Esophagus mucosa (tissue), 1 donor: ENCODE measurements at places on chromosomes 1 and 21.

DNA sequence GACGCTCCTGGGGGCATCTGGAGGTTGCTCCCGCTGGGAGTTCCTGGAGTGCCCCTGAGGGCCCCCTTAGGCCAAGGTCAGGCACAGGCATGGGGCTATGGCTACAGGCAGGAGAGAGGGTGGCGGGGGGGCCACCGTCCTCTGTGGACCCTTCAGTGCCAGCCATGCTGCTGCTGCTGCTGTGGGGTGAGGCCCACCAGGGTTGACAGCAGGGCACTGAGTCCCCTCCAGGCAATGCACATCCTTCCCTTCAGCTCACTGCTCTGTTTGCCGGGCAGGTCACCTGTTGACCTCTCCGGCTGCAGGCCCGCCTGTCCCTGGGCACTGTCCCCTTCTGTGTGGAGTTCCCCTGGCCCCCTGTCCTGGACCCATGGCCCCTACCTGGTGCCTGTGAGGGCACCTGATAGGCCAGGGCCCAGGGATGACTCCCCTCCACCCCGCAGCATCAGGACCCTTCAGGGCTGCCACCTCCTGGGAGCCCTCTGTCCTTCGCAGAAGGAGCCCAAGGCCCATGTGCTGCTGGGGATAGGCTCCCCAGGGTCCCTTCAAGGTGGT, 34.1 kb upstream of the ADARB1 start:
- peak; percentile 13 for ATAC-seq

GRCh38 chr1:157626099-157626498, 28.2 kb upstream of the FCRL4 start:
- ATAC-seq = no peak

DNA sequence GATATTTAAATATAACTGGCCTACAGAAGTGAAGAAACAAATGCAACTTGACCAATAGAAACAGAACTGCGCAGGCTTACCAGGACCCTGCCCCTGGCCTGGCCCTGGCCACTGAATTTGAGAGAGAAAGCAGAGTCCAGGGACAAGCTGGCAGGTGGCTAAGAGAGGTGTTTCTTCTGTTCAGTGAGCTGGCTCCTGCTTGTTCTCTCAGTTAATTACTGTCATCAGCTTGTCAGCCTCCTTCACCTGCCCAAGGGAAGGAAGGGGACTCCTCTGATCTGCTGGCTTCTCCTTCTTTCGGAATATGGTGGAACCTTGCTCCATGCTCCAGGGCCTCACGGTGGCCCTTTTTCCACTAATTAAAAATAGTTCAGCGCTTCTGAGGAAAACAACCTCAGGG, 388.4 kb downstream of the DISC1 start:
- no peak for ATAC-seq

GRCh38 chr1:166819974-166820373, 19.3 kb upstream of the POGK start:
- ATAC-seq = peak; percentile 23

GRCh38 chr1:89484092-89485038, 40.3 kb upstream of the LRRC8B start:
- ATAC-seq = no peak

GRCh38 chr1:206590025-206590758, 22.1 kb downstream of the EIF2D start:
- peak; percentile 85 for ATAC-seq

DNA sequence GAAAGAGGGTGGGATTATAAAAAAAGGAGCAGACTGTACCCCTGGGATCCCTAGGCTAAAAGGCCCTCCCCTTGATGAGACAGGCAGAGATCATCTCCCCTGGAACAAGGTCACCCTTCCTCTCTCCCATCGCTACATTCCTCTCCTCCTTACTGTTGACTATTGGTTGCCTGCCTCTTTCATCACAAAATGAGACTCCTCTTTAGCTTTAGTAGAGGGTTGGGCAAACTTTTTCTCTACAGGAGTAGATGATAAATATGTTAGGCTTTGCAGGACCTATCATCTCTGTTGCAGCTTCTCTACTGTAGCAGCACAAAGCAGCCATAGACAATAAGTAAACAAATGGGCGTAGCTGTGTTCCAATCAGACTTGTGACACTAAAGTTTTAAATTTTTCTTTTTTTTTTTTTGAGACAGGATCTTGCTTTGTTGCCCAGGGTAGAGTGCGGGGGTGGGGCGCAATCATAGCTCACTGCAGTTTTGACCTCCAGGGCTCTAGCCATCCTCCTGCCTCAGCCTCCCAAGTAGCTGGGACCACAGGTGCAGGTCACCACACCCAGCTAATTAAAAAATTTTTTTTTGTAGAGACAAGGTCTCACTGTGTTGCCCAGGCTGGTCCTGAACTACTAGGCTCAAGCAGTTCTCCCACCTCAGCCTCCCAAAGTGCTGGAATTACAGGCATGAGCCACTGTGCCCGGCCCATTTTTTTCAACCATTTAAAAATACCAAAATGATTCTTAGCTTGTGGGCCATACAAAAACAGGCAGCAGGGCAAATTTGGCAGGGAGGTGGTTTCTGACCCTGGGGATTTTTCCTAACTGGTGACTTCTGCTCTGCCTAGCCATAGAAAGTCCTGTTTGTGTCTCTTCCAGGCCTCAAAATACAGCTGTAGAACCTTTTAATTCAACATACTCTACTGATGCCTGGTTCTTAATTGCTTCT, 15.1 kb downstream of the MCL1 start:
- ATAC-seq = no peak

DNA sequence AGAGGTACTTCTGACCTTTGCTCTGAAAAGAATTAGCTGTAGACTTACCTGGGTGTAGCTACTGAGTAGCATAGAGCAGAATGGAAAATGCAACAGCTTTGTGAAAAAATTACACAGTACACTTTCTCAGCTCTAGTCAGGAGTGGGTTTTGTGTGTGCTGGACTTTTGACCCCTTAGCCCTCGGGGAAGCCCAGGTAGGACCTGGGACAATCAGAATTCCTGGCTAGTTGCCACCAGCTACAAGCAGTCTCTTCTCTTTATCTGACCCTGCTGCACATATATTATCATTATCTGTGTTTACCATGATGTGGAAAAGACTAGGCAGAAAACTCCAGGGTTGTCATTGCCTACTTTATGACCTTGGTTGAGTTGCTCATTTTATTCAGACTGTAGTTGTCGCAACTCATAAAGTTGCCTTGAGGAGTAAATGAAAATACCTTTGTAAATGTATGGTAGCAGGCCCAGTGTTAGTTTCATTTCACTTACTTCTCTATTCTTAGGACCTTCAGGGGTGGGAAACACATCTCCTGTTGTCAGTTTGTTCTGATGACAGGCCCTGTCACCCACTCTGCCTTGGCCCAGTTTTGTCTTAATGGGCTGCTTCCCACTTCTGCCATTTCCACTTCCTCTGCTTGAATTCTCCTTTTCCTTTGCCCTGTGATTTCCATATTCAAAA, 5.4 kb downstream of the NEK7 start:
- no peak for ATAC-seq

GRCh38 chr21:31735511-31735992, 3.6 kb upstream of the SCAF4 start:
- no peak for ATAC-seq

DNA sequence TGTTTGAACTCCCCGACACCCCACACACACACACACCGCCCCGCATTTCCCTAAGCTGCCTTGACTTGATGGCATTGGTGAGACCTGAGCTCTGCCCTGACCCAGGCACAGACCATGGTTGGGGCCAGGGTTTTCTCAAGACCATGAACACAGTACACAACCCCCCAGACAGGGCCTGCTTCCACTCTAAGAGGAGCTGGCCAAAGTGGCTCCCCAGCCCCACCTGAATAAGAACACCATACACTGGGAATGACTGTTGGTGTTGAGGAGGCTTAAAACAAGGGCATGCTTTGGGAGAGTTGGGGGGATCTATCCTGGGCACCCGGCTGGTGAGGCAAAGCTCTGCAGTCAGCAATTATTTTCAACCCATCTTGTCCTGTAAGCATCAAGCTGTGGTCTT, 77.6 kb upstream of the SYT6 start:
- no peak for ATAC-seq

GRCh38 chr1:68617942-68618341, 121.1 kb upstream of the DEPDC1 start:
- no peak for ATAC-seq

DNA sequence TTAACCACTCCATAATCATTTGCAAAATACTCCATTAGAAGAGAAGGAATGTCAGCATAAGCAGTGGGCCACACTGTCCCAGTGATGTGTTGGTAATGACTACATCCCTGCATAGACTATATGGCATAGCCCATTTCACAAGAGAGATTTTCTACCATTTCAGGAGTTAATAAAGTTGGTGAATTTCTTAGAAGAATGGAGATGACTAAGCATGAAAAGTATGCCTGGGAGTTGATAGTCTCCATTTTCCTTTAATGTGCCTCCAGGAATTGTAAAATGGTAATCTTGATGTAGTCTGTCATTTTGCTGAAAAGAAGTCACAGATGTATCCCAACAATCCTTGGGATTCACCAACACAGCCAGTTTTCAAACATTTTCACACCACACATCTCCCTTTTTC, 608.8 kb upstream of the CHRM3 start:
- ATAC-seq = no peak
